ENCODE measurements at places on chromosomes 7 and 10. TPM values are rescaled to one million over a fixed set of nuclear protein-coding genes. Genes with fewer than 3 reads are reported as not detected.

The DPYSL4 gene
- 52.0 TPM for total RNA-seq

The C7orf57 gene
- total RNA-seq, result not detected

The GPR15LG gene
- total RNA-seq, result not detected

The SPACDR gene
- total RNA-seq, result 0.96 TPM

The EBF3 gene
- total RNA-seq, result 1.6 TPM

The FOXP2 gene
- 0.26 TPM for total RNA-seq

The PILRA gene
- total RNA-seq, result not detected

The GALNT17 gene
- 0.13 TPM for total RNA-seq

The TFEC gene
- 0.13 TPM for total RNA-seq

The NEBL gene
- not detected for total RNA-seq

The SMNDC1 gene
- 8.9 TPM for total RNA-seq

The PVRIG gene
- not detected for total RNA-seq

All from smooth muscle cell of the pulmonary artery (primary cell).